ENCODE measurements at places on chromosomes 12 and 14. TPM values are rescaled to one million over a fixed set of nuclear protein-coding genes. Genes with fewer than 3 reads are reported as not detected.

DNA sequence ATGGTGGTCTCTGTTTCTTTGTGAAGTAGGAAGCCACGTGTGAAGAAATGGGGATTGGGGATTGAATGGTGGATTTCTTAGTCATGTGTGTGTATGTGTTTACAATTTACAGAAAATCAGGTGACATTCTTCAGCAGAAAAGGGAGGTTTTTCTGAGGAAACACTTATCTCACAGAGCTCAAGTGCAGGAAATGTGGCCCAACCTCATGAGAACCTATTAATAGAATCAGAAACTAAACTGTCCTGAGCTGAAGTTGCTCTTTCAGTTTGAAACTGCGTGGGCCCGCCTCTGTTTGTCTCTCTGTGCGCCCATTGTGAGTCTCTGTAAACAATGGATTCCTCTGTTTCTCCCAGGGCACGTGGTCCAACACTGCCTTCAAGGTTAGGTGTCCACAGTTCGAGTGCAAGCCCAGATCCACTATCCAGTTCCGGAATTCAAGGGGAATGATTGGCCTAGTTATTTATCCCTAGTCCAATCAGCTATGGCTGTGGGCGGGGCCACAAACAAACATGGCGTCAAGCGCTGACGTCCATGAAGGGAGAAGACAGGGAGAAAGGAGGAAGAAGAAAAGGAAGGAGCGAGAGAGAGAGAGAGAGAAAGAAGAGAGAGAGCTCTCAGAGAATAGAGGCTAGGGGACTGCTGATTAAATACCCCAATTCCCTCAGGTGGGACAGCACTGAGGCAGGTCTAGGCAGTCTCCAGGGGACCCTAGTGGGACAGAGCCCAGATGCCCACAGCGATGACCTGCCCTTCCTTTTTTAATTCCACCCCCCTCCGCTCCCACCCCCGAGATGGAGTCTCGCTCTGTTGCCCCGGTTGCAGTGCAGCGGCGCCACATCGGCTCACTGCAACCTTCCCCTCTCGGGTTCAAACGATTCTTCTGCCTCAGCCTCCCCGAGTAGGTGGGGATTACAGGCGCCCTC is 31.4 kb upstream of the C12orf76 start:
- peak; percentile 79 for DNase-seq

- DNase-seq, result no peak
Observed at GRCh38 chr14:42532194-42532593, 925.5 kb downstream of the LRFN5 start.

The RNF212B gene
- total RNA-seq, result not detected

GRCh38 chr14:105411017-105411941 is 8.3 kb upstream of the MTA1 start:
- DNase-seq, result no peak
